Bone marrow (tissue), 2 donors: ENCODE measurements at places on chromosomes 5 and 9.

GRCh38 chr5:10324518-10325370 lies 17.0 kb upstream of the CMBL start:
- DNase-seq = no peak

- DNase-seq = no peak
These were observed 72.2 kb upstream of the CDK20 start for GRCh38 chr9:88046542-88046941.

DNA sequence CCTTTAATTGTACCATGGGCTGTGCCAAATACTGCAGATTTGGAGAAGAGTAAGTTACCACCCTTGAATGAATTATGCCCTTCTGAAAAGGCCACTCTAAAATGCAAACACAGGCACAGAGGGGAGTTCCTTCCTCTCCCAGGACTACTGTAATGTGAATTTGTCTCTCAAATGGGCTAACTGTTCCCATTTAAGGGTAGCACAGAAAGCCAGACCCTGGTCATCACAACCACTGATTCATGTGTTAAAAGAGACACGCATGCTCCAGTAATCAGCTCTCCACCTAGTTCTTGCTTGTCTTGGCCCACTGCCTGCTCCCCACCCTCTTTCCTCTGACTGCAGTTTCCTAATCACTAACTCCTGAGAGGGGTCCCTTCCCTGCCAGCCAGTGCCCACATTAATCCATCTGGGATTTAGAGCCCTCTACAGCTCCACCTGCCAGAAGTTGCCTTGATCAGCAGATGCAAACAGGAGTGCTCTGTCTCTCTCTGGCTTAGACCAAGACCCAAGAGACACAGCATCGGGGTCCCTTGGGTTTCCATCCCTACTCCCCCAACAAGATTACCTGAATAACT lies 382.4 kb downstream of the TMEM167A start:
- DNase-seq = no peak

DNA sequence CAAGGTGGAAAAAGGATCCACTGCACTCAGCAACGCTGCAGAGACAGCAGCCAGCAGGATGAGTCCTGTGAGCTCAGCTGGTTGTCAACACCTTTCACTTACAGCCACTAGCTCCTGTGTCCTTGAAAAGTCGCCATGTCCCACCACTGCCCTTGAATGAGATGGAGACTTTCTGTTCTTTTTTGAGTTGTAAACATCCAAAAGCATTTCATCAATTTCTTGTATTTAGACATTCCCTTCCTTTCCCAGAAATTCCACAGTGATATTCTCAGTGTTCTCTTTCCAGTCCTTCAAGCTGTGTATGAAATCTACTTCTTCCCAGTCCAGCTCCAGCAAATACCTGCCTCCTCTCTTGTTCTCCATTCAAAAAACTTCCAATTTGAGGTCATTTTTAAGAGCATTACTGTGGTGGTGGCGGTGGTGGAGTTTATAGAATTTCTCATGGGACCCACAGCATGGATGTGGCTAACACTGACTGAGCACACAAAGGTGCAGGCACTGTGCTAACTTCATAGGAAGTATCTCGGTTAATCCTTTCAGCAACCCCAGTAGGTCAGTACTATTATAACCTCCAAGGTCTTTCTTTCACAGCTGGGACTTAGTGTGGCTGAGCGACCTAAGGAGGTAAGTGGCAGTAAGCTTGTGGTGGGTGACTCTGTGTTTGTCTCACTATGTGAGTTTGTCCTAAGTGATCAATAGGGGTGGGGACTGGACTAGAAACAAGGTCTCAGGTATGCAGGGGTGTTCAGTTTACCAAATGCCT lies 15.0 kb upstream of the GPX3 start:
- no peak for DNase-seq

DNA sequence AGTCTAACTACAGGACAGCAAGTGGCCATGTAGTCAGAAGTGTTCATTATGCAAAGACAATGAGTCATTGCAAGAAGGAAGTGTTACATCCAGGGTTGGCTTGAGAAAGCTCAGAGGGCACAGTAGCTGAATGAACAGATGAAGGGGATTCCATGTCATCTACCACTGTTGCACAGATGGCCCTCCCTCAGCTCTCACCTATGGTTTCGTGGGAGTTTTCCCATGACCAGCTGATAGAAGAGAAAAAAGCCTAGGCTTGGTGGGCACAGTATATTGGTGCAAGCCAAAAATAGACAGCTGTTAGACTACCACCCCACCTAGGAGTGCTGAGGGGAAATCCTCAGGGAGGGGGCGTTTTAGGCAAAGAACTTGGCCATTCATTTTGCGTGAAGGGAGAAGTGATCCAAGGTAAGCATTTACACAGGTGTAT lies 217.0 kb downstream of the DMRT2 start:
- DNase-seq = no peak

DNA sequence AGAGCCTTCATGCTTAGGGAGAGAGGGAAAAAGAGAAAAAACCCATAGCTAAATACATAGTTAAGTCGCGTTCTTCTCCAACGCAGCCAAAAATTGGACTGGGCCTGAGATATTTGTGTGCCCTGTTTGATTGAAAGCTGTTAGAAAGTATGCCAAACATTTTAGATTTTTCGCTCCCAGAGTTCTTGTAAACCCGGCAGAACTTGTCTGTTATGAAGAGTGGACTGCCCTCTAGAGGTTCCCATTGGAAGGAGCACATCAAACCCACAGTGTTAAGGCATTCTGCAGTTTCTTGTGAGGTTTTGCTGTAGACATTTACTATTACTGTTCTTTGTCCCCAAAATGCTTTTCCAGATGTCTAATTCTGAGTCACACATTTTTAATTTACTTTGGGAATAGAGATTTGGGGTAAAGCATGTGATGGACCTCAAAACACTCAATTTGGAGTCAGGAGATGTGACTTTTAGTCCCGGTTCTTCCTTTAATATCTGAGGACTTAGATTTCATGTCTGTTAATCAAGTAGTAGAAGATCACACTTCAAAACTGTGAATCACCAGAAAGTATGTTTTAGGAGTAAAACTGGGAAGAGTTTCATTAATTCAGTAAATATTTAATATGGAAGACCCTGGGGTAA lies 96.6 kb downstream of the PCSK1 start:
- peak; percentile 64 for DNase-seq

DNA sequence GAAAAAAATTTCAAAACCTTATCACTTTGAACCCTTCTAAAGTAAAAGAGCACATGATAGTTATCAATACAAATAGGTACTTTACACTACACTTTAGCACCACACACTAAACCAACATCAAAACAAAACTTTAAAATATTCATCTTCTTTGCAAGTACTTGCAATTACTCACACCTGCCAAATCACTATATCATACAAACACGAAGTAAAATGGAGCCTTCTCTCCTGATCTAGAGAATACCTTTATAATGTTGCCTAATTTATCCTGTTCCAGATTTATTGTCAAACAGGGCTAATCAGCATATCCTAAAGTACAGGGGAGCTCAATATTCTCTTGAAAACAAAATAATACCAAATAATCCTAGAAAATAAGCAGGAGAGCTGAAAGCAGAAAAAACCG lies 3.0 kb downstream of the RNF145 start:
- no peak for DNase-seq

- no peak for DNase-seq
These were observed 126.9 kb downstream of the TTC39B start for GRCh38 chr9:15180124-15180523.

DNA sequence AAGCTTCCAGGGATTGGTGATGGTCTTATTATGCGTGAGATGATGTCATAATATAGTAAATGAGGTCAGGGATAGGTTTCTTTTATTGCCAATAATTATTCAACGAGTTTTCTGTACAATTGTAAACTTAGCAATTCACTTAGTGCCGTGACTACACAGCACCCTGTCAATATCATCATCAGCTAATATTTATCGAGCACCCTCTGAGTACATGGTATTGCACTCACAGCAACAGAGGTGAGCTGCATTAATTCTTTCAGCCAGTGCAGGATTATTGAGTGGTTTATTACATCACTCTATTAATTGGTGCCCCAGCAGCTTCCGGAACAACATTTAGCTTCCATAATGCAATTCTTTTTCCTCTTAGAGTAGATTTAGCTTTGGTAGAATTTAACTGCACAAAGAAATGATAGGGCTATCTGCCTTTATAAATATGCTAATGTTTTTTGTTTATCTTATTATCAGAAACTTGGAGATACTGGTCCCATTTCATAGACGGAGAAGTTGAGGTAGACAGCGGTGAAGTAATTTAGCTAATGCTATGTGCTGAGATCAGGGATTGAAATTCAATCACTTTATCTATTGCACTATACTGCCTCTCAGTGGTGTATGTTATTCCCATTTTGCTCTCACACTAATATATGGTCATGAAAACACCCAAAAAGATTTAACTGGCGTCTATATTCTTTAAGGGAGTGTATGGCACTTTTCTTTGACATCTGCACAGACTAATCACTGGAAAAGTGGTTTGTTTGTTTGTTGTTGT lies 726.1 kb upstream of the WWC1 start:
- DNase-seq = no peak

DNA sequence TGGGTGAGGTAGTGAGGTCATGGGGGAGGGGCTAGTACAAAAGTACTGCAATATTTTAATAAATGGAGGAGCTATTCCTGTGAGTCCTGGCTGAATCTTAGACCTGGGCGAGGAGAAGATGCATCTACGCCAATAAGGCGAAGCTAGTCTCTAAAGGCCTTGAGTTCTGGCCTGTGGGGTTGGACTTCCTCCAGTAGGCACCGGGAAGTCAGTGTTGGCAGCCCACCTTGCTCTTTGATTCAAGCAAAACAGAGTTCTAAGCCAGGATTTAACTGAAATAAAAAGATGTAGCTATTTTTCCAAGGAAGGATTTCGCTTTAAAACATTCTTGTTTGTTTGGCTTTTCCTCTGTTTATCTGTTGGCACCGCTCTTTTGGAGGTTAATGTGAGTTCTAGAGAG lies 244.6 kb downstream of the KIF4B start:
- DNase-seq = no peak

GRCh38 chr9:72400866-72401265 lies 35.9 kb upstream of the ZFAND5 start:
- DNase-seq = no peak

DNA sequence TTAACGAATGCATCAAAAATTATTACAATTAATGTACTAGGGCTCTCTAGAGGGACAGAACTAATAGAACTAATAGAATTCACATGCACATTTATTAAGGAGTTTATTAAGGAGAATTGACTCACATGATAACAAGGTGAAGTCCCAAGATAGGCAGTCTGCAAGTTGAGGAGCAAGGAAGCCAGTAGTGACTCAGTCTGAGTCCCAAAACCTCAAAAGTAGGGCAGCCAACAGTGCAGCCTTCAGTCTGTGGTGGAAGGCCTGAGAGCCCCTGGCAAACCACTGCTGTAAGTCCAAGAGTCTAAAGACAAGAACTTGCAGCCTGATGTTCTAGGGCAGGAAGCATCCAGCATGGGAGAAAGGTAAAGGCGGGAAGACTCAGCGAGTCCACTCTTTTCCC lies 633.8 kb downstream of the SEMA5A start:
- DNase-seq = no peak

GRCh38 chr9:130681769-130682420 lies 11.7 kb upstream of the EXOSC2 start:
- no peak for DNase-seq

GRCh38 chr5:143921525-143922311 lies 109.8 kb downstream of the HMHB1 start:
- no peak for DNase-seq

DNA sequence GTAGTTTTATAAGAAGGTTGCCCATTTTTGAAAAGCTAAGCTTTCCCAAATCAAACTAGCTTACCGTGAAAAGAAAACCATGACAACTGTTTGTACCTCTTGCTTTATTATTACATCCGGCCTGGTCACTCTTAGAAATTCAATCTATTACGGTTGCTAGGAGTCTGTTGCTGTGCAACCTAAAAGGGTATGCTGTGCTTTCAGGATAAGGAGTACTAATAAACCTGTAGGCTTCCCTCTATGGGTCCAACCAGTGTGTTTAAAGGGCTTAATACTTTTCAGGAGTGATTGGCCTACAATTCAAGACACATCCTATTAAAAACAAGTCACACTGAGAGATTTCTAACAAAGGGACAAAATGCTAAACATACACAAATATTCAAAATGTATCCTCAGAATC lies 27.1 kb downstream of the RFX3 start:
- DNase-seq = no peak

GRCh38 chr9:87392086-87392485 lies 105.6 kb upstream of the DAPK1 start:
- no peak for DNase-seq
